ENCODE measurements at places on chromosomes 2 and 18. TPM values are rescaled to one million over a fixed set of nuclear protein-coding genes. Genes with fewer than 3 reads are reported as not detected.

DNA sequence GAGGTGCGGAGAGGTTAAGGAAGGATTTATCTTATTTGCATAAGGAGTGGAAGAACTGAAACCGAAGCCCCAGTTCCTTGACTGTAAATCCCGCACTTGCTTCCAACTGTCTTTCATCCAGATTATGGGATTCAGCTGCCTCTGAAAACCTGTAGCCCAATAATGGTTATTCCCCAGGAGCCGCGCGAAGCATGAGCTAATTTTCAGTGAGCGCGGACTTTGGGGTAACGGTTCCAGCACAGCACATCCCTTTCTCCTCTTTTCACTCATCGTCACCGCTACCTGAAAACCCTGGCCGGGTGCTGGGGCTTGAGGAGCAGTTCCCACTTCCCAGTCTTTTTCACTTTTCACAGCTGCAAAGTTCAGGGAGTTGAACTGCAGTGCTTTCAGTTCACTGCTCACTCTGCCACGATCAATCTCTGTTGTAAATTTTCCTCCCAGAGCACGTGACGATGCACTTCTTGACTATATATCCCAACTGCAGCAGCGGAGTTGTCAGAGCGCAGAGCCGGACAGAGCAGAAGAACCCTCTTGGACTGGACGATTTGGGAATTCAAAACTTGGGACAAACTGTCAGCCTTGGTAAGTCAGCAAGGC is at the start of gene KCNE4:
KCNE4 (plus strand) TSS at position 498 of the 597 bp plus-strand sequence. CDS start 641 bp downstream, outside the sequence.
- H3K27me3 ChIP-seq: peaks cover 14% of the 10 kb centered on the region
- no peaks in the 10 kb centered on the region for H3K36me3 ChIP-seq
- H3K27ac ChIP-seq: peak within 1 kb of the TSS; percentile 30
- peak within 1 kb of the TSS; percentile 7 for H3K4me3 ChIP-seq
- H3K4me1 ChIP-seq: peaks cover 22% of the 10 kb centered on the region

- H3K27ac ChIP-seq: no peak overlapping the region
- DNase-seq: no peak
- peaks cover 67% of the 10 kb centered on the region for H3K27me3 ChIP-seq
- peaks cover 3% of the 10 kb centered on the region for H3K4me1 ChIP-seq
- H3K36me3 ChIP-seq: no peaks in the 10 kb centered on the region
- H3K4me3 ChIP-seq: no peak overlapping the region
Measured at GRCh38 chr18:36185157-36185556, 2.1 kb upstream of the MOCOS start.

DNA sequence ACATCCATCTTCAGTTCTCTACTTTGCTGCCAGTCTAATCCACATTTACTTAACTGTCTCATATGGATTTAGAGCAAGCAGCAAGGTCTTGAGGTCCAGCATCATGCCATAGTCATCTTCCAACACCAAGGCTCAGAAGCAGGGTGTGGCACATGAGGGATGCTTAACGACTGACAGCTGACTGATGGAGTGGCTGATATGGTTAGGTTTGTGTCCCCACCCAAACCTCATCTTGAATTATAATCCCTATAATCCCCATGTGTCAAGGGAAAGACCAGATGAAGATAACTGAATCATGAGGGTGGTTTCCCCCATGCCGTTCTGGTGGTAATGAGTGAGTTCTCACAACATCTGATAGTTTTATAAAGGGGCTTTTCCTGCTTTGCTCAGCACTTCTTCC is 257.3 kb downstream of the NBAS start:
- no peak overlapping the region for H3K27ac ChIP-seq
- no peak overlapping the region for H3K4me3 ChIP-seq
- H3K27me3 ChIP-seq: no peaks in the 10 kb centered on the region
- H3K4me1 ChIP-seq: no peaks in the 10 kb centered on the region
- no peak for DNase-seq
- peaks cover 30% of the 10 kb centered on the region for H3K36me3 ChIP-seq

GRCh38 chr2:118850901-118851415 is 3.5 kb upstream of the EN1 start:
- peaks cover 6% of the 10 kb centered on the region for H3K4me1 ChIP-seq
- H3K27me3 ChIP-seq: peaks cover 89% of the 10 kb centered on the region
- H3K36me3 ChIP-seq: no peaks in the 10 kb centered on the region
- DNase-seq: no peak

RPRM gene
- 3.1 TPM for total RNA-seq

DNA sequence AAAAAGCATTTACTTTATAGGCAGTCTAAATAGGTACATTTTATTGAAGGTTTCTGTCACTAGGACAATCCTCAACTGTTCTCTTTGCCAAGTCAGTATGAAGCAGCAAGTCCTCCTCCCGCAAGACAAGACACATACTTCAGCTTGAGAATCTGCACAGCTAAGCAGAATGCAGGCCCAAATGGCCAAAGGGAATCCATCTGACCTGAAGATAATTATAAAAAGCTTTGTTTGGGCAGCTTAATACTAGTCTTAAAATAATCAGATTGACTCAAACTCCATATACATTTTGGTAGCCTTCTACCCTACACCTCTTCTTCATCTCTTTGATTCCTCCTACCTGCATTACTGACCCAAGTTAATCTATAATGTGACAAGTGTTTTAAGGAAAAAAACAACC is 1.8 kb downstream of the LANCL1 start:
- no peaks in the 10 kb centered on the region for H3K27me3 ChIP-seq
- H3K27ac ChIP-seq: no peak overlapping the region
- H3K4me1 ChIP-seq: peaks cover 18% of the 10 kb centered on the region
- no peak for DNase-seq

C2orf78 gene
- total RNA-seq: not detected

TOGARAM2 gene
- 0.98 TPM for total RNA-seq

NIFK gene
- total RNA-seq: 45.0 TPM

C2orf72 gene
- total RNA-seq: 11.1 TPM

- peaks cover 52% of the 10 kb centered on the region for H3K4me1 ChIP-seq
- no peak for DNase-seq
- peak overlapping the region; percentile 67 for H3K27ac ChIP-seq
- no peaks in the 10 kb centered on the region for H3K27me3 ChIP-seq
- H3K36me3 ChIP-seq: peaks cover 24% of the 10 kb centered on the region
- H3K4me3 ChIP-seq: no peak overlapping the region
Measured at GRCh38 chr2:177256695-177257094, 7.8 kb downstream of the NFE2L2 start.

DNA sequence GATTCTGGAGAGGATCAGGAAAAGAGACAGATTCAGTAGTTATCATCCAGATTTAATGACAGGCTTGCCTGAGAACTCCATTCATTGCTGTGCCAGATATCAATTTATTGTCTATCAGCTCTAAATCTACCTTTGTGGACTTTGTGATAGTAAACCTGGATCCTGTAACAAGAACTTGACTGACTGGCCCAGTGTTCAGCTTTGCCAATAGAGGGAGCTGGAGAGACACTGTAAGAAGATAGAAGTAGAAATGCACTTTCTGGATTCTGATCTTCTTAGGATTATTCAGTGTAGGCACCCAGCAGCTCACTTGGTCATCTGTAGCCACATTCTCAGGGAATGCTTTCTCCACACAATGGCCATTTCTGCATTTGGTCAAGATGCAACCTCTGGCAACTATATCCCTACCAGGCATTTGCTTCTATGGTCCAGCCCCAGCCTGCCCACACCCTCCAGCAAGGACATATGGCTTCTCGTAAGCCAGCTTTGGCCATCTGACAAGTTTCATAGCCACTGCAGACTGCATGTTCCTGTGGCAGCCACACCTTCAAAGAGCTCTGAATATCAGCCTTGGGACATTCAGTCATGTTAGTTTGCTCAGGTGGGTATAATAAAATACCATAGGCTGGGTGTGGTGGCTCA is 6.1 kb upstream of the SERPINB8 start:
- no peaks in the 10 kb centered on the region for H3K36me3 ChIP-seq
- H3K4me1 ChIP-seq: no peaks in the 10 kb centered on the region
- H3K4me3 ChIP-seq: no peak overlapping the region
- no peak for DNase-seq
- H3K27me3 ChIP-seq: peaks cover 7% of the 10 kb centered on the region

AKAIN1 gene
- total RNA-seq: not detected
